ENCODE measurements at places on chromosomes 7 and 10.

GRCh38 chr10:88152728-88153133, 289.3 kb downstream of the PTEN start:
- peak overlapping the region; percentile 58 for H3K27ac ChIP-seq
- peaks cover 1% of the 10 kb centered on the region for H3K36me3 ChIP-seq
- no peak overlapping the region for H3K4me3 ChIP-seq

- H3K36me3 ChIP-seq, result peaks cover 30% of the 10 kb centered on the region
- DNase-seq, result no peak
- no peak overlapping the region for H3K4me3 ChIP-seq
- peaks cover 23% of the 10 kb centered on the region for H3K4me1 ChIP-seq
- H3K27ac ChIP-seq, result no peak overlapping the region
- H3K27me3 ChIP-seq, result no peaks in the 10 kb centered on the region
These were observed 7.6 kb downstream of the ARL5B start for GRCh38 chr10:18666810-18667209.

GRCh38 chr7:30697719-30698460, 15.6 kb upstream of the CRHR2 start:
- H3K4me3 ChIP-seq, result peak overlapping the region; percentile 1
- peaks cover 25% of the 10 kb centered on the region for H3K4me1 ChIP-seq
- peak; percentile 32 for DNase-seq
- H3K27ac ChIP-seq, result peak overlapping the region; percentile 79
- no peaks in the 10 kb centered on the region for H3K36me3 ChIP-seq
- H3K27me3 ChIP-seq, result peaks cover 31% of the 10 kb centered on the region

DNA sequence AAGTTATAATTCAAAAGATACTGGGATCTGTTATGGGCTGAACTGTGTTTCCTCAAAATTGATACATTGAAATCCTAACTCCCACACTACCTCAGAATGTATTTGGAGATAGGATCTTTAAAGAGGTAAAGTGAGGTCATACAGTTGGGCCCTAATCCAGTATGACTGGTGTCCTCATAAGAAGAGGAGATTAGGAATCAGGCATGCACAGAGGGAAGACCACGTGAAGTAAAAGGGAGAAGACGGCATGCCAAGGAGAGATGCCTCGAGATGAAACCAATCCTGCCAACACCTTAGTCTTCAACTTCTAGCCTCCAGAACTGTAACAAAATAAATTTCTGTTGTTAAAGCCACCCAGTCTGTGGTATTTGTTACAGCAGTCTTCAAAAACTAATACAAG, 5.9 kb upstream of the CFAP69 start:
- peaks cover 10% of the 10 kb centered on the region for H3K27me3 ChIP-seq
- no peak overlapping the region for H3K4me3 ChIP-seq
- H3K27ac ChIP-seq, result no peak overlapping the region
- no peak for DNase-seq
- peaks cover 7% of the 10 kb centered on the region for H3K4me1 ChIP-seq

All from activated naive CD4-positive, alpha-beta T cell treated with anti-CD3 and anti-CD28 coated beads, Interleukin-2, amount 10 ng/mL, durations not matched to agents 7 days and 5 days (primary cell).